Activated T-helper 1 cell treated with Interleukin-2 at 50 U/mL for 16 hours (primary cell): ENCODE measurements at places on chromosomes 5 and 9.

- DNase-seq: no peak
These were observed 113.0 kb upstream of the PCA3 start for GRCh38 chr9:76651119-76651705.

- no peak for DNase-seq
These were observed 63.3 kb upstream of the GAS1 start for GRCh38 chr9:87010626-87011025.

DNA sequence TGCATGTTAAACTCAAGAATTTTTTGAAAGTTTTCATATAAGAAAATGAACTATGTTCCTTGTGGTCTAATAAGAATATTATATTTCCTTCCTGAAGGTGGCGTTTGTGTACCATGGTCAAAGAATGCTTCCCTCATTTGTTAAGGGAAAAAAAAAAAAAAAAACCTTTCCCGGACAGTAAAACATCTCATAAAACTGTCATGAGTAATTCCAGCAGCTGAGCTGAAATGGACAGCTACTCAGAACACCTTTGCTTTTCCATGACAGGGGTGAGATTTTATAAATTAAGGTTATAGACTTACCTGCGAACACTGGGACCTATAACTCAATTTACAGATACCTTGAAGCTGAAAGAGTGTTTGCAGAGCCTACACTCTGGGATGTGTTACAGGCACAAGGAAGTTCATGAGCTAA is 113.2 kb upstream of the RANBP3L start:
- DNase-seq: no peak

GRCh38 chr5:31537851-31538250 is 5.8 kb downstream of the C5orf22 start:
- no peak for DNase-seq

DNA sequence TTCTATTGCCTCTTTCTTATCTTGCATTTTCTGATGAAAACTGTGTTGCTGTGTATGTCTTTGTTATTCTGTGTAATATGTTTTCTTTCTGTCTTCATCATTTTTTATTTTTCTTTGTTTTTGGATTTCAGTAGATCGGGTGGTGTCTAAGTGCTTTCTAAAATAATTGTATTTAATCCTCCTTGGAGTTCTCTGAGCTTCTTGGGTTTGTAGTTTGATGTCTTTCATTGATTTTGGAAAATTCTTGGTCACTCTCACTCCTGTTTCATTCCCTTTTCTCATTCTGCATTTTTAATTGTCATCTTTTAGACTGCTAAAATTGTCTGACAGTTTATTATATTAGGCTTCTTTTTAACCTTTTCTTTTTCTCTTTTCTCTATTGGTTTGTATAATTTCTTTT is 560.5 kb downstream of the IRX1 start:
- no peak for DNase-seq

- DNase-seq: no peak
These were observed 66.7 kb downstream of the WDR41 start for GRCh38 chr5:77425420-77425819.

DNA sequence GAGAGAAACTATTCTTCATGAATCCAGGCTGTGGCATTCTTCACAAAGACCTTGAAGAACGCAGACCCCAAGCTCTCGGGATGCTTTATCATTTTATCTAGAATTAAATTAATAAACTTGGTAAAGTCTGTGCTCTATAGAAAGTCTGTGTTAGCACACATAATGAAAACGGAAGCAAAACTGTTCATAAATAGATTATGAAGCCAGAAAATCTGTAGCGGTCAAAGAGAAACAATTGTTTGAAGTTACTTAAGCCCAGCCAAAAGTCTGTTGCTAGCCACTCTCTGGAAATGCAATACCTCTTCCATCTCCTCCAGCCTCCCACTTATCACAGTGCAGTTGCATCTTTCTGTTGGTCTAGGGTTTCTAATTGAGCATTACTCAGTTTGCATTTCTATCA is 375.9 kb downstream of the KIF4B start:
- no peak for DNase-seq

DNA sequence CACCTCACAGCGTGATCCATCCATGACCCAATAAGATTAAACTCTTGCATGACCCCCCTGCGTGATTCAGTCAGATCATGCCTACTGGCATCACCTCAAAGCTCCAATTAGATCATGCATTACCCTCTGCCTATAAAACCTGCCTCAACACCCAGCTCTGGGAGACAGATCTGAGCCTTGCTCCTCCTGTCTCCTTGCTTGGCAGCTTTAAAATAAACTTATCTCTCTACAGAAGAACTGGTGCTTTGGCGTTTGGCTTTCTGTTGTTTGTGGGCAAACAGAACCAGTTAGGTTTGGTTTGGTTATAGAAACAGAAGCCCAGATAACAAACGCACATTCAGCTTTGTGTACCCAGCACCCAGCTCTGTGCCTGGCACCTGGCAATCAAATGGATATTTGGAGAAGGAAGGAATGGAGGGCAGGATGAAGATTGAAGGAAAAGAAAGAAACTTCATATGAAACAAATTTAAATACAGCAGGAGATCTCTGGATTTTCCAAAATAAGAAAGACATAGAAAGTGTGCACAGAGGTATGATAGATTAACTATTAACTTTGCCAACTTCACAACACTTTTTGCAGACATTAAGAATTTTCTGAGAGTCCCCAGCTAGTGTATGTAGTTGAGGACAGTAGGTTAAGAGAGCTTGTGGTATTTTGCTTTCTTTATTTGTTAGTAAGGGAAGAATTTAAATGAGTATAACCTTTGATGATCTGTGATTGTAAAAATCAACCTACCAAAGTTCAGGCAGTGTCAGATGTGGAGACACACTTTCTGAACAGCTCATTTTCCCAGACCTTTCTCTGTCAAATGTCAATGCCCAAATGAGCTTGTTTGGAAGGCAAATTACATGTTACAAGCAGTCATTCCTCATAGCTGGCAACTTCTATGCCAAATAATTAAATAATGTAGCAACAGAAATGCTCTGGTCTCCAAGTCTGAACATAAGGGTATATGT is 102.1 kb upstream of the ASTN2 start:
- DNase-seq: no peak

DNA sequence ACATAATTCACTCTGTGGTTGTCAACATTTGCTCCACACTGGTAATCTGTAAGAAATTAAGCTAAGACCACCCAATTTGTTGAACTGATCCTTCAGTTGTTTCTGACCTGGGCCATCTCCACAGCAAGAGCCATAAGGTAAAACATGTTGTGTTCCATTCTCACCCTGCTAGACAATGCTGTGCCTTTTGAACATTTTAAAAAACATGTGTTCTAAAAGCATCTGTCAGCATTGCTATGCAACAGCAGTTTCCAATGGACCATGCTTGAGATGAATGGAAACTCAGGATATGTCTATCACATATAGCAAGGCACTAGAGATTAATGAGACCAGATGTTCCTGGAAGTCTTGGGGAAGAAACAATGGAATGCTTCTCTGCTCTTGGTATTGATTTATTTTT is 455.1 kb upstream of the RGMB start:
- no peak for DNase-seq

- DNase-seq: no peak
These were observed 45.4 kb upstream of the RANBP3L start for GRCh38 chr5:36346896-36347690.

DNA sequence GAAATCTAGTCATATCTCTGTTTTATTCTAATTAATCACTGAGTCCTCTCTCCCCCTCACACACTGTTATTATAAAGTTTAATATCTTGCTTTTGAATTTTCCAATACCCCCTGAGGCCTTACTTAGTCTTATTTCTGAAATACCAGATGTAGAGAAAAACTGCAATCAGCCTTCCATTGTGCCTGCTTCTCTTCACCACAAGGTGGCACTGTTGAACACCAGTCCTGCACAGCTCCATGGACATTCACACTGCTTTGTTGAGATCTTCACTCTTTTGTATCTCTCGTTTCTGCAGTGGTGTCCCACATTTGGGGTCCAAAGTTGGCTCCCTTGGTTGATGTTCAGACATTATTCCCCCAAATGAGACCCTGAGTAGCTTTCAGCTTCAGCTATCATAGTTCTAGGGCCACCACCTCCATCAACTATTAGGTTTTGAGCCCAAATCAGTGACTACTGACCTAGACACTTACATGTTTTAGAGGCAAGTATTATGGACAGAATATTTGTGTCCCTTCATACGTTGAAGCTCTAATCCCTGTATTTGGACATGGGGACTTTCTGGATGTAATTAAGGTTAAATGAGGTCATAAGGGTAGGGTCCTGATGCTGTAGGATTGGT is 24.3 kb downstream of the BOD1 start:
- DNase-seq: no peak

DNA sequence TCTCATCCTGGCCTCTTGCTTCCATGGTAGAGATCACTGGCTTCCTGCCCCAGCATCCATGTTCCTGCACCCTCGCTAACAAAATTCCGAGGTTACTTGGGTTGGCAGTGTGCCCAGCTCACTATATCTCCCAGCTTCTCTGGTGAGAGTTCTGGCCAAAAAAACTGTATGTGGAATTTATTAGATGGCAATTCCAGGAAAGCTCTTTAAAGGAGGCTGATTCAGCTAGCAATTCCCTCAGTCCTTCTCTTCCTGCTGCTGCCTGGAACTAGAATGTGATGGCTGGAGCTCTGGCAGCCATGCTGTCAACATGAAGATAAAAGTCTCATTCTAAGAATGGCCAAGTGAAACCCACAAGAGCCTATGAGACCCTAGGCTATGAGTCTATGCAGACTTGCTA is 88.8 kb downstream of the SECISBP2 start:
- DNase-seq: no peak

GRCh38 chr5:37249815-37250164 is 614 bp upstream of the CPLANE1 start:
- DNase-seq: no peak

- DNase-seq: no peak
These were observed 479.4 kb downstream of the AGTPBP1 start for GRCh38 chr9:85262333-85262732.

- DNase-seq: no peak
These were observed 34.2 kb downstream of the CDC14B start for GRCh38 chr9:96585426-96585825.

DNA sequence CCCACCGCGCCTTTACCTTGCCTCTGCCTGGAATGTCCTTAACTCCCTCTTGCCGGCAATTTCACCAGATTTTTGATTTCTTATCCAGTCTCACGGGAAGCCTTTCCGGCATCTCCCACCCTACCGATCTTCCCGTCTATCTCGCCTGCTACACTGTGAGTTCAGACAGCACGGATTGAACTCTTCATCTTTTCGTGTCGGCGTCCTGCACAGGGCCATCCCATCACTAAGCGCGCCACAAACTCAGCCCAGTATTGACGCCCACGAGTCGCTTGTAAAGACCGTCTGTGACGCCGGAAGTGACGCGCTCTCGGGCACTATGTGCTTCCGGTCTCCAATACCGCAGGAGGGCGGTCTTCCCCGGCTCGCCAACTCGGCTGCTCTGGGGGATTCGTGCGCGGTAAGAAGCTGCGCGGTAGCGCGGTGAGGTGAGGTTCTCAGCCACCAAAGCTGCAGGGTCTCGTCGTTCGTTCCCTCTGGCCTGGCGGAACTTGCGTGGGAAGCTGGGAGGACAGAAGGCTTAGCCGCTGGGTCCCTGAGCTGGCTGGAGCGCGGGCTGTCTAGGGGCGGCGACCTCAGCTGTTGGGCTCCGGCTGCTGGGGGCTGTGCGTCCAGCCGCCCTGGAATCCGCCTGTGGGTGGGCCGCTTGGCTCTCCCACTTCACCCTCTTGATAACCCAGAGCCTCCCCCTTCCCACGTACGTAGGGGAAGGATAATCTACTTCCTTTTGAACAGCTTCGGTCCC is at the start of gene ZCCHC9:
TSS of gene ZCCHC9 (plus strand) at position 317 of the 745 bp plus-strand sequence. CDS start 3,171 bp downstream, outside the sequence.
- peak; percentile 85 for DNase-seq

DNA sequence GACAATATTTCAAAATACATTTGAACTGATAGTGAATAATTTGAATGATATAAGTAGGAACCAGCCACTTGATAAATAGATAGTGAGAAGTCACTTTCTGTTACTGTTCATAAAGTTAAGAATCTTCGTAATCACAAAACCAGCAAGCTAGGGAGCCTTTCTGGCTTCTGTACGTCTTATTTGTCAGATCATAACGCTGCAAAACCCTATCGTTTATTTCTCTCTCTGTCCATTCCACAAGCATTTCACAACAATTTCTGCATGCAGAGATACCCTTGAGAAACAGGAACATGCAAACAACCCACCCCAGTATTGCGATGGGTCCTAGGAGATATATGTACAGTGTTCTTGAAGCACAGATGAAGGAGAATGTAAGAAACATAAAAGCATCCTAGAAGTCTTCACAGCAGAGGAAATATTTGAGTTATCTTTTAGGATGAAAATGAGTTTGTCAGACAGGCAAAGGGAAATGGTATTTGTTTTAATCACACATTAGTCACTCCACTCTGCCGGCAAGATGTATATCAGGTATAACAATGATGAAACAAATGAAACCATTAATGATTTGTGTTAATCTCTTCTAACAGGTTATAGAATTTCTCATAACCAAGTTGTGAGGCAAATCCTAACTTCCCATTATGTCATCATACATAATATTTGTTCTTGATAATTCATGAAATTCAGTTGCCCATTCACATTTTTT is 668.7 kb upstream of the FTMT start:
- no peak for DNase-seq

GRCh38 chr5:17129093-17129849 is 88.2 kb upstream of the BASP1 start:
- DNase-seq: no peak

- DNase-seq: no peak
These were observed 89.2 kb upstream of the CAST start for GRCh38 chr5:96572864-96573512.

DNA sequence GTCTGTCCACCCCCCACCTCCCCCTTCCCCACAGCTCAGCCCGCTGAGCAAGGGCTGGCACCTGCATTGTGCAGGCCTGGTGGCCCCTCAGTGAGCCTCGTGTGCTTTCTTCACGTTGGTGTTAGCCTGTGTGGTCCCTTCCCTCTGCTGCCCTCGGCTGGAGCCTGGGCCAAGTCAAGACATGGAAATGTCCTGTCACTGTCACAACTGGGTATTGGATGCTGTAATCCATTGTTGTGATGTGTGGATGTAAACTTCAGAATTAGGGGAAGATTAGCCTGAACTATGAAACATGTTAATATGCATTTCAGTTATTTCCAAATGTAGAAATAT is 103.9 kb downstream of the TRIO start:
- DNase-seq: no peak

DNA sequence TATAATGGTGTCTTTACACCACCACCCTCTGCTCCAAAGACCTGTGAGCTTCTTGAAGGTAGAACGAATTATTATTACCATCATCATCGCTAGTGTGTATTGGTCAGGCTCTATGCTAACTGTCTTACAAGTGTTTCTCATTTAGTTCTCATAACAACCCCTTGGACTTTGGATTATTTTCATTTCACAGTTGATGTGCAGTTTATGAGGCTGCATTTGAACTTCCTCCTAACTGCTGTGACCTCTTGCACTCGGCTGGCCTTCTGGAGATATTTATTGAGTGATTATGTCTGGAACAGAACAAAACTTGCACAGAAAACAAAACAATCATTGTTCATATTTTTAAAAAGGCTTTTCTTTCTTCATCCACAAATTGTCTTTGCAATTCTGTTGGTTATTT is 306.3 kb upstream of the SGCD start:
- no peak for DNase-seq

DNA sequence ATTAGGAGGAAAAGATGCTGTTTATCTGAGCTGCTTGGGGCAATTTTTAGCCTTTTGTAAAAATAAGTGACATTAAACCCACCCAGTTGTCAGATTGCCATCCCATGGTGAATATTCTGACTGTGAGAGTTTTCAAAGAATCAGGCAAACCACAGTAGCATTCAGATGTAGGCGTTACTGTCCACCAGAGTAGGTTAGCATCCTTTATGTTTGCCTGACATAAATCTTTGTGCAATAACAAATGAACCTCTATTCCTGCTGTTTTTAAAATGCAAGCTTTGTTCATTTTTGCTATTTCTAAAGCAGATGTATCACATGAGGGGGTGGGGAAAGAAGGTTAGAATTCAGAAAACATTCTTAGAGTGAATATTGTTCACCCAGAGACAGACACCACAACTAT is 427.8 kb downstream of the CDH9 start:
- DNase-seq: no peak
